Stimulated activated CD4-positive, alpha-beta T cell treated with anti-CD3 and anti-CD28 coated beads, Interleukin-1b, Interleukin-23, amount 100 ng/mL, for 24 hours (primary cell): ENCODE measurements at places on chromosomes 7 and 10.

- no peak for DNase-seq
Measured at GRCh38 chr10:84987039-84987438, 658.6 kb downstream of the CCSER2 start.

DNA sequence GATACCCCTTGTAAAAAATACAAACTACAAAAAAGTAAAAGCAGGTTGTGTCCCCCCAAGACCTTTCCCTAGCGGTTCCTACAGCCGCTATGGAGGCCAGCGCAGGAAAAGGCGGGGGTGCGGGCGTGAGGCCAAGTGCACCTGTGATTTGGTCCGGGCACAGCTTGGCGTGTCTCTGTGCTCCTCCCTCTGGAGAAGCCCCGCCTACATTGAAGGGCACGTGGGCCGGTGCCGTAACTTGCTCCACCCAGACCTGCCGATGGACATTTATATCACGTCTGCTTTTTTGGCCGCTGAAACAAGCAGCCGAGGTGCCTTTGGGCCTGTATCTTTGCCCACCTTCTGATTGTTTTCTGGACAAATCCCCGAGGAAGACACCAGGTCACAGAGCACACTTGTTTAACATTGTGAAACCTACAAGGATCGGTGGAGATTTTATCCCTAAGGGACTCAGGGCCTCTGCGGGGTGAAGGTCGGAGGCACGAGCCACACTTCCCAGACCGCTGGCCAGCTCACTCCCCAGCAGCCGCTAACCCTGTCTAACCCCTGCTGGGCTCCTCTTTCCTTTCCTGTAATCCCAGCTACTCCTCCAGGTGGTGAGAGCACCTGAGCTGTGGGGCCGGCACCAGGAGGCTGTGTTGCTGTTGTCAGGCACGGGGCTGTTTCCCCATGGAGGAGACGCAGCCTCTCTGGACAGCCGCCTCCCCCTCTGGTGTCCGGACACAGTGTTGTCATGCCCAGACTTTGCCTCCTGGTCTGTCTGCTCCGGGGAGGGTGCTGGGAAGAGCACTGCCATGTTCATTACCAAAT, 18.8 kb upstream of the INPP5A start:
- DNase-seq: no peak

DNA sequence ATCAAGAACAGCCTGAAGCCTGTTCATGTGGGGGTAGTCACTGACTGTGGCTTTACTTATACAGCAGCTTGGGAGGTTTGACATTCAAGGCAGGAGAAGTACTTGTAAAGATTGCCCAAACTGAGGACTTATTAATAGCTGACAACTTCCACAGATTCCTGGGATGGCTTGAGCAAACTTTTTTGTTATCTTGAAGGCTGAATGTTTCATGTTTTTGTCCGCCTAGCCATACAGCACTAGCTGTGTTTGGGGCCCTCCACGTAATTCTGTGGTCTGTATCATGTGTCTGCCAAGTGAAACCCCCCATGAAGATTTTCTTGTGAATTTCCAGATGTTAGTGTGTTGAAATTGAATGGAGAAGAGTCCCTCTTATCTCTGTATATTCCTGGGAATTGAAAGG, 38.6 kb downstream of the FAS start:
- no peak for DNase-seq

GRCh38 chr10:70664702-70665195, 7.6 kb upstream of the ADAMTS14 start:
- no peak for DNase-seq

GRCh38 chr10:77866598-77866997, 60.0 kb downstream of the DLG5 start:
- no peak for DNase-seq
